ENCODE measurements at places on chromosomes 16 and 17.

DNA sequence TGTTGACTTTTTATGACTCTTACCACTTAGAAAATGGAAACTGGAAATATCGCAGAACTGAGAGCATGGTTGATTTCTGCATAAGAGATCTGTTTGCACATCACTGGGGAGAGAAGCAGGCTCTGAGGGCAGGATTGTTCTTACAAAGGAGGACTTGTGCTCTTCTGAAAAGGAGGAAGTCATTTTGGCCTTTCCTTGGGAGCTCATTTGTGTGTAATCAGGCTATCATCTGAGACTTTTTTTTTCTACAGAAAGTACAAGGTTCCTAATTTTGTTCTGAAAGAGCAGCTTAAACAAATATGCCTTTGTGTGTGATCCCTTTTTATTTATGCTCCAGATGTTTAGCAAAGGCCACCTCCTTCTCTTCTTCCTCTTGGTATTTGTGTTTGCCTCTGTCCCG lies 145.7 kb upstream of the CACNG5 start:
- no peak for DNase-seq

DNA sequence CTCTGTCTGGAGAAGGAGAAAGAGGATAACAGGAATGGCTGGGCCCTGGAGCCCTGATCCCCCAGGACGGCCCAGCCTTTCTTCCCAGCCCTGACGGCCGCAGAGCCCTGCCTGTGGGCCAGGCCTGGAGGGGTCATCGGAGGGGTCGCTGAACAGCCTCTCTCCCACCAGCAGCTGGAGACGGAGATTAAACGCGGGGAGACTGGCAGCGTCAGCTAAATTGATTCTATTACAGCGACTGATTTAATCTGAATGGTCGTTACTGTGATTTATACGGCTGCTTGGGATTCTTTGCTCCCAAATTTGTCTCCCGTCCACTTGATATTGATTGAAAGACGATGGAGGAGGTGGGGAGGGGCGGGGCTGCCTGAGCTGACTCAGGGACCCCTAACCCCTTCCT lies 7.1 kb upstream of the CDH15 start:
- no peak for DNase-seq

GRCh38 chr17:46950997-46951621 lies 27.9 kb downstream of the RPRML start:
- DNase-seq: no peak

- peak; percentile 74 for DNase-seq
Measured at GRCh38 chr17:2705263-2705662, 6.3 kb downstream of the CLUH start.

GRCh38 chr17:18959845-18960240 lies 7.9 kb downstream of the SLC5A10 start:
- no peak for DNase-seq

GRCh38 chr17:69713815-69714214 lies 299.3 kb downstream of the MAP2K6 start:
- DNase-seq: no peak

DNA sequence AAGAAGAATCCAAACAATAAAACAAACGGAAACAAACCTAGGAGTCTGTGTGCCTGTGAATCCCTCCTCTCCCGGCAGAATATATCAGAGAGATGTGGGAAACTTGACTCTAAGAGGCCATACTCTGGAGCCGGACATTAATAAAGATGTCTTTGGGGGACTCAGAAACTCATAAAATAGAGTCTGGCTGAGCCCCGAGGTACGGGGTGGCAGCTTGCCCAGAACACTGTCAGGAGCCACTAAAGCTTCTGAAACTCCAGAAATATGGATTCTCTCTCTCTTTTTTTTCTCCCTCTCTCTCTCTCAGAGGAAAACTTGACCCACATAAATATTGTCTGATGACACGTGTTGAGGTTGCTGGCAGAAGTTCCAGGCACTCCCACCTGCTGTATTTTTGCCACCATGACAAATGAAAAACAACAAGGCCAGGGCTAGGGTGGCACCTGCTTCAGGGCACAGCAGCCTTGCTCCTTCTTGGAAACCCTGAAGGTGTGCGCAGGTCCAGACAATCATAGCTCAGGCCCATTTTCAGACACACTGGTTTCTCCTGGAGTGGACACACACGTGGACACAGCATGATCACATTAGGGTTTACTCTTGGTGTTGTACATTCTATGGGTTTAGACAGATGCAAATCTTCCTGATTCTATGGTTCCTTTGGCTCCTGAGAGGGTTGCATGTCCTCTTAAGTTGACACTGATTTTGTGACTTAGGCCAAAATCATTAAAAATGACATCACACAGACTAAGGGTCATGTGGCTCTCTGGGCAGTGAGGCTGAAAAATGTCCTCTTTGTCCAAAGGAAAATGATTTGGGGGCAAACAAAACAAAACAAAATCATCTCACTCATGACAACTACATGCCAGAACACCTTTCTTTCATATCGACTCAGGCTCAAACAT lies 282.6 kb upstream of the IRX3 start:
- DNase-seq: no peak

DNA sequence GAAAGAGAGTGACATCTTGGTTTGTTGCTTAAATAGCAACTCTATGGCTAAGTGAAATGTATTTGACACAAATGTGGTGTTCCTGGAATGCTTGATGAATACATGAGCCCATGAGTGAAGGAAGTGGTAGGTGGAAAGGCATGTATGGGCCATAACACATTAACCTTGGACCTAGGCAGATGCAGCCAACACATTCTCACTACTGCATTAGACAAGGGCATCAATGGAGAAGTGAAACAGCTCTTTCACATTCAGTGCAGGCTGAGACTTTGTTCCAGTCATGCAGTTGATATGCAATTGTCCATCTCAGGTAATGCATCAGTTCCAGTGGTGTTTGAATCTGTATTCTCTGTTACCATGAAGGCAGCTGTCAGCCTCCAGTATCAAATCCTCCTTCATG lies 133.6 kb downstream of the HS3ST3B1 start:
- no peak for DNase-seq

- DNase-seq: peak; percentile 79
Measured at GRCh38 chr17:49880291-49881053, 32.6 kb upstream of the TAC4 start.

DNA sequence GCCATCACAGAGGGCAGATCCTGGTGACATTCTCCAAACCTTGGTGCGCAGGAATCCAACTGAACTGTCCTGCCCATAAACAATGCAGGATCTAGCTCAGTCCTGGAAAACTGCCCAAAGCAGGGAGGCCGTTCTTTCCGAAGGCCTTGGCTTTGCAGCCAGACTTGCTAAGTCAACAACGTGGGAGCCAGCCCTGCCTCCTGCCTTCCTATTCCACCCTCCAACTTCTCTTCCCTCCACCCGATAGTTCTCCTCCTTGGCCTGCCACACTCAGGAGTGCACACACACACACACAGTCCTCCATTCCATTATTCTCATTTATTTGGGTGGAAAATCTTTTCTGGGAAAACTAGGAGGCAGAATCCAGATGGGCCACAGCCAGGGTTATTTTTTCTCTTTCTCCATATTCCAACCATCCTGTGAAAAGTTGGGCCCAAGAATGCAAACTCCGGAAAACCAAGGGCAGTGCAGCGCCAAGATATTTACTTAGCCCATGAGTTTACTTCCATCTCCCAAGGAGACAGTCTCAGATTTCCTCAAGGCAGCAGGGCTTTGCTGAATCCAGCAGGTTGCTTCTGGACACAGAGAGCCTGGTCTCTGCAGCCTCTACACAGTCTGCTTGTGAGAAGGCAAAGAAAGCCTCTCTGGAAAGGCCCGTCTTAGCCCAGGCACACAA lies 15.8 kb downstream of the COPRS start:
- peak; percentile 29 for DNase-seq

GRCh38 chr17:27602721-27603420 lies 28.1 kb upstream of the LGALS9 start:
- DNase-seq: peak; percentile 73

DNA sequence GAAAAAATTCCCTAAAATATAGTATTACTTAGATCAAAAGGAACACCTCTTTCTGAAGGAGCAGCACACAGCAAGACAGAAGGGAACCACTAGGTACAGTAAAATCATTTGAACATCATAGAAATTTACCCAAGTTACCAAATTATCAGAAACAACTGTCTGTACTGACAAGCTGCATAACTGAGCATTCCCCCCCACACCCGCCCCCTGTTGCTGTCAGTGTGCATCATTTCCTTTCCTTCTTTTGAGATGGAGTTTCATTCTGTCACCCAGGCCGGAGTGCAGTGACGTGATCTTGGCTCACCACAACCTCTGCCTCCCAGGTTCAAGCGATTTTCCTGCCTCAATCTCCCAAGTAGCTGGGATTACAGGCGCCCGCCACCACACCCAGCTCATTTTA lies 120.7 kb downstream of the TRIM37 start:
- DNase-seq: peak; percentile 43

DNA sequence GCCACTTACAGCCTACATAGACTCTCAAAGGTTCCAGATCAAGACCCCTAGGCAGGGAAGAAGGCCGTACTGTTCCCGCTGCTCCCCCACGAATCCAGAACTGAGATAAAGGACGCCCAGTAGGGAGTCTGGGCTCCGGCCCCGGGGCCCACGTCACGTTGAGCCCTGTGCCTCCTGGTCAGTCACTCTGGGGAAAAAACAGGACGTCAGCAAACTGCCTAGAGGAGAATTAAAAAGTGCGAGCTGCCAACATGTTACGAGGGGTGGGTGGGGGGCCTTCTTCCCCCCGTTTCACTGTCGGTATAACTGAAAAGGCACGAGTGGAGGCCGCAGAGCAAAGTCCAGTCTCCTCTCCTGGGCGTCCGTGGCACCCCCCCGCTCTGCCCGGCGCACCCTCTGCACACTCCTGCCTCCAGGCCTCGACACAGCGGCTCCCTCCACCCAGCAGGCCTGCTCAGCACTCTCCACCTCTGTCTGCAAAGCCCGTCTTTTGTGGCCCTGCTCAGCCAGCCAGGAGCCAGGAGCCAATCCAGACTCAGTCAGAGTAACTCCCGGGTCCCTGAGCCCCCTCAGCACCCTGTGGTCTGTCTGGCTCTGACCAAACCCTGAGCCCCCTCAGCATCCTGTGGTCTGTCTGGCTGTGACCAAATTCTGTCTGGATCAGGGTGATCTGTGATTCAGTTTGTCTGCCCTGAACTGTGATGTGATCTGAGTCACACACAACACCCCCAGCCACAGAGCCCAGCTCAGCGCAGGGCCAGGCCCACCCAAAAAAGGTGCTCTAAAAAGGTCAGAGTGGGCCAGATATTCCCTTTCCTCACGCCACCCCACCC lies 6.2 kb downstream of the ITGAE start:
- DNase-seq: peak; percentile 79

DNA sequence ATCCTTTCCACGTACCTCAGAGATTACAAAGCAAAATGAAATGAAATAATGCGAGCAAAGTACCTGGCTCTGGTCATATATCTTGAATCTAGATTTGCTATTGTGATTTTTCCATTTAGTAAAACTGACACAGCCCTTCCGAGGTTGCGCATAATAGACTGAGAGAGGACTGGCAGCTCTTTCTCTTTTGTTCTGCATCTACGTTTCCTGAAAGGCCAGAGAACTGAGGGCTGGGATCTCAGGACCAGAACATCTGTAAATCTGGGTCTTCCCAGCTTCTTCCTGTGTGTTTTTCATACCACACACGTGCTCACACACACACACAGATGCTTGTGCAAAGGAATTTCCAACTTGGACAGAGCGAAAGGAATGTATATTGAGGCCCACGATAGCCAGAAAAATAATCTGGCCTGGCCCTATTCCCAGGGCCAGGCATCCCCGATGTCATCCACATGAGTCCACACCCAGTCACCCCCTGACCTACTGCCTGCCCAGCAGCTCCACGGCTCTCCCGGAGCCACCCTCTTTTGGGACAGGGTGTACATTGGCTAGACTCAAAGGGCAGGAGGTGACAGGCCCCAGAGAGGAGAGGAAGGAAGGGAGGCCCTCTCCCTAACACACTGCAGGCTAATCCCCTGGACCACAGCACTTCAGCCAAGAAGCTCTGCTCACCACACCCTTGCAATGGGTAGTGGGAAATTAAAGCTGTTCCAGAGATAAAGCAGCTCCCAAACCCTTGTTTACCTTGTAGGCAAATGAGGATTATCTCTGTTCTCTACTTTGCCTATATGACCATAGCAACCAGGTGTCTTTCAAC lies 41.8 kb downstream of the NOL11 start:
- DNase-seq: no peak

DNA sequence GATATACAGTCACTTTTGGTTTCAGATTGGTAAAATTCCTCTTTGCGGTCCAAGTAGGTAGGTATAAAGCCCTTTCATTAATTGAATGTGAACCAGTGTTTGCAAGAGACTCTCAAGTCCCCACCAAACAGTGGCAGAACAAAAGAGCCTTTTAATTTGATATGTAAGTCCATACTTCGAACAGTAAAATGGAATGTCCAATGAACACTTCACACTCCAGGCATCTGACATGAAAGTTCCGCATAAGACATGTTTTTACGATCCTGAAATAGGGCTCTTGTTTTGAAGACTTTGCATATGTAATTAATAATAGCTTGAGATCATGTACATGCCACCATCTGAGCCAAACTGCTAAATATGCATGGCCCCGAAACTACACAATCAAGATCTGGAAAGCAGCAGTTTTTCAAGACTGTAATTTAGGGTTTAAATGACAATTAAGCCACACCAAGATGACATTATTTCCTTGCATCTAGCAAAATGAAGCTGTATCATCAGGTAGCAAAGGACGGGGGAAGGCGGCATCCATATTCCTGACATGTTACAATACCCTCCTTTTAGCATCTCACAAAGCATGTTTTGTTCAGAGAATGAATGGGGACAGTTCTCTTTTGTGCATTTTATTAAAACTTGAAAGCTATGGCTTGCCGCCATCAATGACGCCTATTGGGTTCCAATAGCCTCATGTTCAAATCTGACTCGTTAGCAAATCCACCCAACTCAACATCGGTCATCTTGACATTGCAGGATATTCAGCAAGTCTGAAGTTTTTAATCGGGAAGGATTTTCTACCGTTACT lies 39.4 kb downstream of the LITAF start:
- no peak for DNase-seq

DNA sequence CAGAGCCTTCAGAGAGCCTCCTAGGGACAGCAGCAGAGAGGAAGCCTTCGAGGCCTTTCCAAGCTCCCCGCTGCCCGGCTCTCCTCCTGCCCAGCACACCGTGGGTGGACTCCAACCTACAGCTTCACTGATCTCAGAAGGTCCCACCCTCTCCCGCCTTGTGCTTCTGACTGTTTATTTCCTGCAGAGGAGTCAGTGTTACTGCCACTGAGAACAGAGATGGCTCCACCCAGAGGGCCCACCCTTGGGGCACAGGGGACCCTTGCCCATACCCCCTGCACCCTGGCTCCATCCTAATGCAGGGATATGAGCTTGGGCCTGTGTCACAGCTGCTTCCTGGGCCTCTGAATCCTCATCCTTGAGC lies 52.8 kb upstream of the TOB1 start:
- DNase-seq: peak; percentile 23

DNA sequence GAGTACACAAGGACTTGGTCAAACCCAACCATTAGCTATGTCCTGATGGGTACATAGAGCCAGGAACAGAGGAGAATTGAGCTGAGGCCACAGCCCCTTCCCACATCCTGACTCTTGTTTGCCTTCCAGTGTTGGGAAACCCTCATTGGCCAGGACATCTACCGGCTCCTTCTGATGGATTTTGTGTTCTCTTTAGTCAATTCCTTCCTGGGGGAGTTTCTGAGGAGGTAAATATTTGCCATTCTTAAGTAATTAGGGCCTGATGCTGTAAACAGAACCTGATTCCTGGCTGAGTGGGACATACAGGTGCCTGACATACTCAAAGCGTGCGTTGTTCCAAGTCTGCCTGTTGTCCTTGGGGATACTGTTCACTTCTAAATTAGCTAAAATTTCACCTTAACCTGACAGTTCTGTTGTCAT lies 42.6 kb downstream of the GDE1 start:
- DNase-seq: no peak

GRCh38 chr16:18800775-18801144 lies 589 bp downstream of the ARL6IP1 start:
- peak; percentile 44 for DNase-seq
